DMS53 (cell line): ENCODE measurements at places on chromosomes 4 and X.

DNA sequence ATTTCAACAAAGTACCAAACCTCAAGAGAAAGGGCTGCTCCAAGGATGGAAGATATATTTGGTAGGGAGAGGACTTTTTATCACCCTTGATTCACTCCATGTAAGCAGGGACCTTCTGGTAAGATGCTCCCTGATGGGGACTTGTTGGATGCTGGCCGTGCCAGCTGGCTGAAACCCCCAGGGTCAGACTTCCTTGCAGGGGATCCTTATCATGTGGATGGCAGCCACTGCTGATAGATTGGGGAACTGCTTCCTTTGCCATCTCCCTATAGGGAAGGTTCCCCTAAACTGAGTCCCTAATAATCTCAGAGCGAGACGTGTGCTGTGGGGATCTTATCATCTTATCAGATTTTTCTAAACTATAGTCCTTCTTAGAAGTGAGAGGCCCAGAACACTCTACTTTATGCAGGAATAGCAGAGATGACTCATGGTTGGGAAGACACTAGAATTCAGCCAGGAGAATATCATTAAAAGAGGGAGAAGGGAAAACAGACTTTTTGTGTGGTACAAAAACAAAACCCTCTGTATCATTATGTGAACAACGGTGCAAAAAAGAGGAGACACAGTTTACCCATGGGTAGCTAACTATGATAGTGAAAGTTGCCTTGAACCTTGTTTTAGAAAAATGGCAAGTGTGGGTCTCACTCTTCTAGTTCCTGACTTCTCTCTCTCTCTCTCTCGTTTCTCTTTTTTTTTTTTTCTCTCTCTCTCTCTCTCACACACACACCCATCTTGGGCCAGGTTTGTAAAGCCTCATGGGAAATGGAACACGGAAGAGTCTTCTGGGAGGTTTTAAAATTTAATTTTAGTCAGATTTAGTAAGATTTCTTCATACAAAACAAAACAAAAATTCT is 16.1 kb downstream of the RHOH start:
- no peak for DNase-seq

- DNase-seq: no peak
Measured at GRCh38 chr4:116866106-116866505, 219.3 kb downstream of the TRAM1L1 start.

GRCh38 chr4:91243132-91243531 is 1060.6 kb upstream of the GRID2 start:
- peak; percentile 82 for DNase-seq

DNA sequence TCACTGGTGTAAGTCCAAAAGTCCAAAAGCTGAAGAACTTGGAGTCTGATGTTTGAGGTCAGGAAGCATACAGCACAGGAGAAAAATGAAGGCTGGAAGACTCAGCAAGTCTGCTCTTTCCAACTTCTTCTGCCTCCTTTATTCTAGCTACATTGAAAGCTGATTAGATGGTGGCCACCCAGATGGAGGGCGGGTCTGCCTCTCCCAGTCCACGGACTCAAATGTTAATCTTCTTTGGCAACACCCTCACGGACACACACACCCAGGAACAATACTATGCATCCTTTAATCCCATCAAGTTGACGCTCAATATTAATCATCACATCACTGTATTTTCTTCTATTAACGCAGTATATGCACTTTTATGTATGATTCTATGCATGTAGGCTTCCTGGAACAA is 931.6 kb upstream of the GRIA3 start:
- DNase-seq: no peak

GRCh38 chr4:163448540-163449203 is 24.9 kb downstream of the TKTL2 start:
- peak; percentile 1 for DNase-seq

DNA sequence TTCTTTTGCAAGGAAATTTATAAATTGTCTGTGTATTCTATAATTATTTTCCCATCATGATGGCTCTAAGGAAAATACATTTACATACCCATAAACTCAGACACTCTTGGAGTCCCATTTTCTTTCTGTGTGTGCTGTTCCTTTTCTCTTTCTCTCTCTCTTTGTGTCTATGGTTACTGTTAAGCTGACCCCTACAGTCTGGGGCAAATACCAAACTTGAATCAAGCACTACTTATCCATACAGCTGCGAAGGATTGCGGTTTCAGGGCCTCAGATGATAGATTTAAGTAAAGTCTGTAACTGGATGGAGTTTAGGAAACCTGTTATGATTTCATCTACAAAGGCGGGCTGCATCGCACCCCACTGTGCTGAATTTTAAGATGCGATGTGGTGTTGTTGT is 150.2 kb downstream of the SHROOM3 start:
- DNase-seq: peak; percentile 38

DNA sequence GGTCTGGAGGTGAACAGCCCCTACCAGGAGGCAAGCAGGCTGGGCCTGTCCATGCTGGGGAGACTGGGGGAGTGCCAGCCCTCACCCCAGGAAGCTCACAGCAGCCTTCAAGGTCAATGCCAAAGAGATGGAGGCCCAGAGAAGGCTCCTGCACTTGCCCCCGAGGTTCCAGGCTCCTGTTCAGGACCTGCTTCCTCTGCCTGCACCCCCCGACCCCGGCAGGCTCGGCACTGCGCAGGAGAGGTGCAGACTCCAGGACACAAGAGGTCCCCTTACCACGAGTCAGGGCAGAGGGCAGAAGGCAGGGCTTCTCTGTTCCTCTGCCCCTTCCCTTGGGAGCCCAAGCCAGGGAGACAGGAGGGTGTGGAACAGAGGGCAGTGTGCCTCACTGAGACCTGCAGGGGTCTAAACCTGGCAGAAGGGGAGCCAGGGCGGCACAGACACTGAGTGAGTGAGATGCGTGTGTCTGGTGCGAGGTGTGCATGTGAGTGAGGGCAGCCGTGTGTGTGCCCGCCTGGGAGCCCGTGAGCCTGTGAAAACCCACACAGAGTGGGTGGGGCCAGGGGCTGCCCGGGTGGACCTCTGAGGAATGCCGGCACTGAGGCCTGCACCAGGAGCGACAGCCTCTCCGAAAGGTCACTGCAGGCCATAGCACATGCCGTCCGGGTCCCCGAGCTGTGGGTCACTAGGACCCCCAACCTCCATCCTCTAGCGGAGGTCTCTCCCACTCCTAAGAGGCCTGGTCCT is 30.7 kb upstream of the FGFR3 start:
- DNase-seq: no peak

GRCh38 chr4:14524276-14524675 is 478.0 kb upstream of the CPEB2 start:
- no peak for DNase-seq

DNA sequence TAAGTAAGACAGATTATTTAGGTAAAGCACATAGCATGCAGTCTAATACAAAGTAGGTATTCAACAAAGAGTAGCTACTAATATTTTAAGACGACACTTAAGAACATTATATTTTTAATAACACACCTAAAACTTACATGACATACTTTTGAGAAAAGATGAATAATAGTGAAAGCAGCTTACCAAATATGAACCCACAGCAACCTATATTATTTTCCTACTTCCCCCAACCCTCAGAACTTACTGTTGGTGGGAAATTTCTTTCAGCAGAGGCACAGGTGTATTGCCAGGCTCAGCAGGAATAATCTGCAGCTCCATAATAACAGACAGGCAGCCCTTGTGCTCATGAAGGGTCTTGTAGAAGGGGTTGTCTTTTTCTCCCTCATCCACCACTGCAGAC is 498.9 kb downstream of the GLUD2 start:
- DNase-seq: no peak

DNA sequence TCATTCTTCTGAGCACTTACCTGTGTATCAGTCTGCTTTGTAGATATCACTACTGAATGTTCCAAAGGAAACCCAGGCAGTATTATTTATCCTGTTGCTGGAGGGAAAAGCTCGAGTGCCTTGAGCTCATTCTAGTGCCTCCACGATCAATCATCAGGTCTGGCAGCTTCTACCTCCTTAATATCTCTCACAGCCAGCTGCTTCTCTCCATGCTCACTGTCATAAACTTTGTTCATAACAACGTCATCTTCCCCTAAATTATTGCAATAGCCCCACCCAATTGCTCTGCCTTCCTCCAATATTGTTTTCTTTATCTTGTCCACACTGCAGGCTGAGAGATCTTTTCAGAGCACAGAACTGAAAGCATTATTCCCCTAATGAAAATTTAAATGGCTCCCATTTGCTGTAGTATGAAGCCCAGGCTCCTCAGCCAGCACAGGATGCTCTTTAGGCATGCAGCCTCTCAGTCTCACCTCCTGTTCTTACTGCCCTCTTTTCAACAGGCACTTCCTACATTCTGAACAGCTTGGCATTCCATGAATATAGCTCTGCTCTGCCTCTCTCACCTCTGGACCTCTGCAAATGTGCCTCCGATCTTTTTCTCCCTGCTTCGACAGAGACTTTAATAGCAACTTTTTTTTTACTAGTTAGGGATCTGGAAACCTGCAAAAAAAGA is 504.2 kb upstream of the IGFBP7 start:
- DNase-seq: no peak

- no peak for DNase-seq
Measured at GRCh38 chr4:39304651-39305050, 61.5 kb downstream of the RFC1 start.

- DNase-seq: no peak
Measured at GRCh38 chrX:10395179-10395578, 225.2 kb downstream of the MID1 start.

DNA sequence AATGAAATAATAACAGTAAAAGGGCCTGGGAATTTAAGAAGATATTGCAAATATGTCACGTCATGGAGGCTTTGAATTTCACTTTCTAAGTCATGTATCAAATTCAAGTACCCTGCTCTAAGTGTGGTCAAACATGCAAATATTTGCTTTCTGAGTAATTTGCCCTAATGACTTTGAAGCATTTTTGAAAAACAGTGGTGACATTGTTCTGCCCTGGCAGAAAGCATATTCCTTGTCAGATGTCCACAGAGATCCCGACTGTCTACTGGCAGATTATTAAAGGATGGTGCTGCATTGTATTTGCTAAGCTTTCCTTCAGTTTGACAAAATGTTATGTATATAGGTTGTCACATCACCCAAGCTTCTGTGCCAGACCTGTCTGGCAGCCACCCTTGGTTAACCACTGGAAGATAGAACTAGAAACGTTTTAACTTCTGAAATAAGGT is 92.5 kb downstream of the ANK2 start:
- peak; percentile 93 for DNase-seq

- no peak for DNase-seq
Measured at GRCh38 chrX:30144971-30145731, 70.2 kb upstream of the MAGEB2 start.

- DNase-seq: peak; percentile 59
Measured at GRCh38 chr4:85968945-85969819, 390.7 kb downstream of the MAPK10 start.
